ENCODE measurements at places on chromosomes 13 and 19.
A peak's percentile ranks its signal among the peaks of the same experiment; 100 is the strongest.

- no peak for DNase-seq
Measured at GRCh38 chr13:101846701-101847100, 394.2 kb downstream of the ITGBL1 start.

- DNase-seq, result no peak
Measured at GRCh38 chr13:43054803-43055802, 31.7 kb downstream of the DNAJC15 start.

DNA sequence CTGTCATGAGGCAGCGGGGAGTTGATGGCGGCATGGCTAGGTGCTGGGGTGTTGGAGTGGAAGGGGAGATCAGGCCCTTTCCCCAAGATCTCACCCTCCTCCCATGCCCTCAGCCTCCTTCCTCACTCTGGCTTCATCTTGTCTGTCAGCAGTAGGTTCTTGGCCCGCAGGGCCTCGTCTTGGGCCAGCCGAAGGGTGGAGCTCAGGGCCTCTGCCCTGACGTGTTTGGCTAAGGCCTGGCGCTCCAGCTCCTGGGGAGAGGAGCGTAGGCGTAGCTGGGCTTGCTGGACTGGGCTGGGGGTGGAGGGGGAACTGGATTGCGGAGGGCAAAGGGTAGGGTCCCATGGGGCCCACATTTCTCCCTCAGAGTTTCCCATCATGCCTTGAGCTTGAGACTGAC, 23.2 kb downstream of the TSKS start:
- no peak for DNase-seq

DNA sequence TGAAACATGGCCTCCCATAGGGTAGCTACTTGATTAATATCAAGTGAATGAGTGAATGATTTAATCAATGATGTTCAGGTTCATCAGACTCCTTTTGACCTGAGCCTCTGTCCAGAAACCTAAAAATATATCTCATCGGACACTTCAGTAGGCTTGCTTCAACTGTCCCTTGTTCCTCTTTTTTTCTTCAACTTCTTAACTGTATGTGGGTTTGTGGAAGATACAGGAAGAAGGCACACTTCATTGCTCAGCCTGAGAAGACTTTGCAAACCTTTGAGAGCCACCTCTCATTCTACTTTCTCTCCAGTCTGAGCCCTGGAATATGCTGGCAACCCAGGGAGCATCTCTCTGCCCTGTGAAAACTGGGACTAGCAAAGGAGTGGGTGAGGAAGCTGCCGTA, 557.0 kb downstream of the FGF9 start:
- no peak for DNase-seq

- DNase-seq, result peak; percentile 5
Measured at GRCh38 chr13:108220041-108220440, 1.8 kb downstream of the ABHD13 start.

- DNase-seq, result no peak
Measured at GRCh38 chr19:16575861-16576689, 3.9 kb upstream of the SLC35E1 start.

GRCh38 chr13:28056970-28057712, 43.2 kb downstream of the FLT3 start:
- no peak for DNase-seq

GRCh38 chr19:47538812-47539211, 23.9 kb upstream of the NAPA start:
- no peak for DNase-seq

GRCh38 chr19:7865262-7865911, 8.8 kb downstream of the PRR36 start:
- DNase-seq, result no peak

- DNase-seq, result no peak
Measured at GRCh38 chr13:66879988-66880387, 350.1 kb downstream of the PCDH9 start.

DNA sequence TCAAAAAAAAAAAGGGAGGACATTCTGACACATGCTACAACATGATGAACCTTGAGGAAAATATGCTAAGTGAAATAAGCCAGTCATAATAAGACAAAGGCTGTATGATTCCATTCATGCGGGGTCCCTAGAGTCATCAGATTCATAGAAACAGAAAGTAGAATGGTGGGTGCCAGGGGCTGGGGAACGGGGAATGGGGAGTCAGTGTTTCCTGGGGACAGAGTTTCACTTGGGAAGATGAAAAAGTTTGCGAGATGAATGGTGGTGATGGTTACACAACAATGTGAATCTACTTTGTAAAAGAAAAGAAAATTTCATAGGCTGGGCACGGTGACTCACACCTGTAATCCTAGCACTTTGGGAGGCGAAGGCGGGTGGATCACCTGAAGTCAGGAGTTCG, 6.1 kb upstream of the CLEC4G start:
- DNase-seq, result no peak

GRCh38 chr19:56880592-56881190, 40.2 kb upstream of the PEG3 start:
- DNase-seq, result no peak

GRCh38 chr19:17052439-17052838, 22.8 kb downstream of the HAUS8 start:
- DNase-seq, result no peak

DNA sequence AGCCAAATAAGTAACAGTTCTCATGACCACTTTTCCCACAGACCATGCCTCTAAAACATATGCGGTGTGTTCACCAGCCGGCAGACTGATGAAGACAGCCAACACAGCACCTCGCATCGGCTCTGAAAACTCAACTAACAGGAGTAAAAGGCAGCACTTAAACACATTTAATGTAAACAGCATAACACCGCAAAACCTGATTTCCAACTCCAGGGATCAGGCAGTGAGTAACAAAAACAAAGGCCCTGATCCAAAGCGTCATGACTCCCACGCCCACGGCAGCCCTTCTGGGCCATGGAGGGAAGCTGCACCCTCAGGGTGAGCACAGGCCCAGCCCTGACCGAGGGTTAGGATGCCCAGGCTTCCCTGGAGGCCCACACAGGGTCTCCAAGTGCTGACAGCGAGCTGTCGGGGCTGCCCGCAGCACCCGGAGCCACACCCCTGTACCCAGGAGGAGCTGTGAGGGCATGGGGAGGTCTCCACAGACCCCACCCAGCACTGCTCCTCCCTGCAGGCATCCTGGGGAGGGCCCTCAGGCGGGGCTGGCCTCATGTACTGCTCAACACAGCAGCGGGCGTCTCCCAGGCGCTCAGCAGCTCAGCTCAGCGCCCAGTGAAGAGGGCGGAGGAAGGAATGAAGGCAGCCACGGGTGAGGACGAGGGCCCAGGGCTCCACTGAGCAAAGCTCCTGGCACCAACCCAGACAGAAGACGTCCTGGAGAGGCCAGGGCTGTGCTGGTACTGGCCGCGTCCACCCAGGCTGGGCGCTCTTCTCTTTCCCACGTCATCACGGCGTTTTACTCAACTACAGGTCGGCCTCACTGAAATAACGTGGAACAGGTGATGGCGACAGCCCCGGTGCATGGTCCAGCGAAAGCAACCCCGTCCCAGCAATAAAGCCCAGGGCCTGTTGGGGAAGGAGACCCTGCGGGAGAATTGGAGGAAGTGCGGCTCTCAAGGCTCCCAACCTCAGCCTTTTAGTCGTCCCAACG, 53.7 kb downstream of the RASA3 start:
- DNase-seq, result no peak

GRCh38 chr19:3375221-3376090, 9.1 kb downstream of the NFIC start:
- no peak for DNase-seq

- no peak for DNase-seq
Measured at GRCh38 chr19:44260343-44260681, 626 bp downstream of the ZNF233 start.

- no peak for DNase-seq
Measured at GRCh38 chr19:7348587-7349230, at the start of gene ARHGEF18. Gene ARHGEF18 (plus strand): TSS chr19:7348937. CDS start chr19:7362891, 13,954 bp downstream.

DNA sequence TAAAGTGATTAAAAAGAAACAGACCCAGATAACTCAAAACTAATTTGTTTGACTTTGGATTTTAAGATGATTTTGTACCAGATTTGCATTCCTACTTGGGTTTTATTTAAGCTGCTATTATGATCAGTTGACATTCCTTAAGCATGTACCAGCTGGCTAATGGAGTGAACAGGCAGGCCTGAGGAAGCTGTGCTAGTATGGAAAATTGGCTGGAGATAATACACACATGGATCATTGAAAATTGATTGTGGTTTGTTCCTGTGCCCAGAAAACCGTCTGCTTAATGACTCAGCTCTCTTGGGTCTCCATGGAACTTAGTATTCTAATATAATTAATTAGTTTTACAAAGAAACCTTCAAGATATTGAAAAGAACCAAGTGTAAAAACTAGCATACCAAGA, 22.6 kb downstream of the POLR1D start:
- no peak for DNase-seq

DNA sequence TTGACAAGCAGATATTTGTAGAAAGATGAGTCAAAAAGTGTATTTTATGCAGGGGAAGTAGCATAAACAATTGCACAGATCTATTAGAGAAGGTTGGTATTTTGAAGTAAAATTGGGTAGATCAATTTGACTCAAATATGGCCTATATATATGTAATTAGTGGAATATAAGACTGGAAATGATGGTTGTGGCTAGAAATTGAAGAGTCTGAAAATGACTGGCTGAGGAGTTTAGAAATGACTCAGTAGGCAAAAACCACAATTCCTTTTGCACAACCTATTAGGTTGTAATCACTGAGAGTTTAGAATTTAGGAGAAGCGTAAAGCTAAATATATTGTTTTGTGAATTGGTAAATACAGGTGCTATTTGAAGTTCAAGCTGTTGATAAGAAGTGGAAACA, 622.6 kb upstream of the PCDH20 start:
- no peak for DNase-seq

- peak; percentile 0 for DNase-seq
Measured at GRCh38 chr13:58032676-58033460, 401.3 kb downstream of the PCDH17 start.

- DNase-seq, result no peak
Measured at GRCh38 chr13:49428041-49428763, 15.7 kb downstream of the CAB39L start.

DNA sequence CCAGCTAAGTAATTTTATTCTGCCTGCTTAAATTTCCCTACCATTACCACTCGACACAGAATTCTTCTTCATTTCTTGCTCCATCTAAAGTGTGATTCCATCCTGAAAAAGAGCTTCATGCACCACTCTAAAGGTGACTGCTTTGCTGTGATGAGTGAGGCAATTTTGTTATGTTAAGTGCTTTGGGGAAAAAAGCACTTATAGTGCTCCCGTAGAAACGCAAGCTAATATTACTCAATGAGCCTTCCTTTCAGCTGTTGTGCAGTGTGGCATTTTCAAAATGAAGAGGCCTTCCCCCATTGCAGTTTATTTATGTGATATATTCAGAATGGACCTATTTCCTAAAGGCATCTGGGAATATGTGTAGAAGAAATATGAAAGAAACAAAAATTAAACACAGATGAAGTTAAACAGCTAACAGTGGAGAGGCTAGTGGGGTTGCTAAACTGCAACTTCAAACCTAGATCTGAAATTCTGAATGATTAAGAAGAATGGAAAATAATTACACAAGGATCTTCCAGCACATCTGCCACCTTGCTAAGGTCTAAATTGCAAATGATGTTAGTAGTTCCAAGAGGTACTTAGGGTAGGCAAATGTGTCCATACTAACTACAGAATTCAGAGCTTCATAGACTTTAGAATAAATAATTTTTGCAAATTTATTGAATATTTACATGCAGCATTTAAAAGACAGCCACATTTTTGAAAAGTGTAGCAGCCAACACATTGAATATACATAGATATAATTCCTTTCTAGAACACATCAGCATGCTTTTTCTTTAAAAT, 211.7 kb downstream of the DCT start:
- peak; percentile 22 for DNase-seq

DNA sequence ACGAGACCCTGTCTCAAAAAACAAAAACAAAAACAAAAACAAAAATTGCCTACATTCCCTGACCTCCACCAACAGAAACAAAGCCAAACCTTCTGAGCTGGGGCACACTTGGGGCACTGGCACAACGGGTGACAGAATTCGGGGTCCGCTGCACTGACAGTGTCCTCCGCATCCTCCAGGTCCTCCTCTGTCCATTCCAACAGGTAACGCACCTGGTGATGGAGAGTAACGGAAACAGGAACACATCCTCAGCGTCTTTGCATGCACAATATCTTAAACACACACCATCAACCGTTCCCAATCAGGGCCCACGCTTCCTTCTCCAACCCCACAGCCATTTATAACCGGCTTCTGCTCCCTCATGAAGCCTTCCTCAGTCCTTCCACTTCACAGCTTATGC, 34.6 kb downstream of the PDCD5 start:
- no peak for DNase-seq

DNA sequence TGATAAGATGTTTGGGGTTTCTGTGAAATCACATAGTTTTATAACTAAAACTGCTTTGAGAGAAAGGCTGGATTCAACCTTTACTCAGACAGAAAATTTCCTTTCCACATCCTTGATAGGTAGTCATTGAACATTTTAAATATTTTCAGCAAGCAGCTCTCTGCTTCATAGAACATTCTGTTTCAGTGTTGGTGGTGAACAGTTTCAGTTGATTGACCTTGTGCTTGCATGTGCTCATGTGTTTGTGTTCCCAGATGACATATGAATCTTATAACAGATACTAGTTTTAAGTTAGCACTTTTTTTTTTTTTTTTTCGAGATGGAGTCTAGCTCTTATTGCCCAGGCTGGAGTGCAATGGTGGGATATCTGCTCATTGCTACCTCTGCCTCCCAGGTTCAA, 290.1 kb downstream of the HS6ST3 start:
- no peak for DNase-seq

DNA sequence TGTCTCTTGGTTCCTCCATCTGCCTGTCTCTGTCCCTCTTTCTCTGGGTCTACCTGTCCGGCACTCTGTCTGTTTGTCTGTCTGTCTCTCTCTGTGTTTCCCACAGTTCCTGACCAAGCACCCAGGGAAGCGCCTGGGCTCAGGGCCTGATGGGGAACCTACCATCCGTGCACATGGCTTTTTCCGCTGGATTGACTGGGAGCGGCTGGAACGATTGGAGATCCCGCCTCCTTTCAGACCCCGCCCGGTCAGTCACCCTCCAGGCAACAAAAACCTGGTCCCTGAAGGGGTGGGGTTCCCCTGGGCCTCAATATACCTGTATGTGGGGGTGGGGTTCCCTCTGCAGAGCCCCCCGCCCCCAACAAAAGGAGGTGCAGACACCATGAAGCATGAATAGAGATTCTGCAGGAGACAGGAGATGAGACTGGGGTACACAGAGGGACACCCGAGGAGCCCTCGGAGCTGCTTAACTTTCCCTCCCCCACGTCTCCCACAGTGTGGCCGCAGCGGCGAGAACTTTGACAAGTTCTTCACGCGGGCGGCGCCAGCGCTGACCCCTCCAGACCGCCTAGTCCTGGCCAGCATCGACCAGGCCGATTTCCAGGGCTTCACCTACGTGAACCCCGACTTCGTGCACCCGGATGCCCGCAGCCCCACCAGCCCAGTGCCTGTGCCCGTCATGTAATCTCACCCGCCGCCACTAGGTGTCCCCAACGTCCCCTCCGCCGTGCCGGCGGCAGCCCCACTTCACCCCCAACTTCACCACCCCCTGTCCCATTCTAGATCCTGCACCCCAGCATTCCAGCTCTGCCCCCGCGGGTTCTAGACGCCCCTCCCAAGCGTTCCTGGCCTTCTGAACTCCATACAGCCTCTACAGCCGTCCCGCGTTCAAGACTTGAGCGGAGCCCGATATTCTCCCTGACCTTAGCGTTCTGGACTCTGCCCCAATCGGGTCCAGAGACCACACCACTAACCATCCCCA, 2.6 kb upstream of the CACNG7 start:
- DNase-seq, result no peak

Measured in NCI-H1436 treated with DMSO at 0.1 percent for 48 hours (cell line).